Naive thymus-derived CD8-positive, alpha-beta T cell (primary cell): ENCODE measurements at places on chromosomes 3 and 15.

DNA sequence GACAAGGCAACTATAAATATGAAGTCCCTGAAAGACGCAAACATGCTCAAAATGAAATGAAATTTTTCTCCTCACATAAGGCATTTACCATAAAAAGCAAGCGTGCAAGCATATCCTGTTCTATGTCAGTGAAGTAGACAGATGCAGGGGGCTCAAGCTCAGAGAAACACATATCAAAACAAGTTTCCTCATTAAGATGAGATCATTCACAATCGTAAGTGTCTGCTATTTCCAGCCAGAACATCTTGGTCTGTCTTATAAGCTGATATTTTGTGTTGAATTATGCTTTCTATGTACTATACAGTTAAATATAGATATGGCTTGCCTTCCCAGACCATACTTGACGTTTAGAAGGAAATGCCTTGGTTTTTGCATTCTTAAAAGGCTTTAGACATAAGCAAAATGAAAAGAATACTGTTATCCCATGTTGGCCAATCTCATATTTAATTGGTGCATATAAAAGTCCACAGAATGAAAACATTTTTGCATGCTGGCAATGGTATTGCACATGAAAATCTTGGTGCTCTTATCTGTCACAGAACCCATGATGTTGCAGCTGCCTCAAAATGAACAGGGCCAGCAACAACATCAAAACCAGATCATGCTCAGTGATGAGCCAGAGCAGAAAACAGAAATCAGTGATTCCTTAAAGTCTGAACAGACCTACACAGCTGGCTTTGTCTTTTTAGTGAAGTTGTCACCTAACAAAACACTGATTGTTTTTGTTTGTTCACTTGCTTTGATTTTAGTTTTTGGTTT is 65.4 kb downstream of the SIDT1 start:
- no peak for DNase-seq

DNA sequence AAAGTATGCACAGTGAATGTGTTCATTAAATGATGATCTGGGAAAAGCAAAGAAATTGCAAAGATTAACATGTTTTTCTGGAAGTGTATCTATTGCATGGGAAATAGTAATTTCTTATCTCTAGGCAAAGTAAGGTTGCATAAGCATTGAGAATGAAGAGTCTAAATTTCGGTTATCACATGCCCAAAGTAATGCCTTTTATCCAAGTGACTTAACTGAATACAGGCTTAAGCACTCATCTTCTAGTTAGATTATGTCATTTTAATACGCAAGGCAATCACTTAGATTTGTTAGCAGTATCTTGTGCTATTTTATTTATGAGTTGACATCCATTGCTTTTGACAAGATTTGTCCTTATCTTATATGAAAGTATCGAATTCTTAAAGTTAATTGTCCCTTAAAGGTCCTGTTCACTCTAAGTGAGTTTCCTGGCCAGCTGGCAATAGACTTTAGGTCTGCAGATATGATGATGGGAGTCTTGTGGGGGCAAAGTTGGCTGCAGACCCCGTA is 100.5 kb downstream of the NAALADL2 start:
- no peak for DNase-seq

GRCh38 chr15:78052545-78052944 is 25.0 kb downstream of the TBC1D2B start:
- no peak for DNase-seq

DNA sequence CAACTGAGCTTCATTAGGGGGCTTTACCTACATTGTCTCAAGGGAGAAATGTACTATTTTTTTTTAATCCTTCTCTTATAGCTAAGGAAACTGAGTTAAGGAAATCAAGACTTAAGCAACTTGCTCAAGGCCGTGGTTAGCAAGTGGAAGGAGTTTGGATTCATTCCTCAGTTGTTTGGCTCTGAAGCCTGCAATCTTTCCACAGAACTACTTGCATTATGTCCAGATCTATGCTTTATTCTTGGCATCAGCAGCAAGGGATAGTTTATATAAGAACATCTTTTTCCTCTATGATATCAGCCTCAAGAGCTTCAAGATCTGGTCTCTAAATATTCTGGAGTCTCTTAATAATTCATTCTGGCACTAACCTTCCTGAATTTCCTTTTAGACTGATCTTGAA is 182.4 kb downstream of the SV2B start:
- DNase-seq: no peak

GRCh38 chr15:60854858-60855564 is 374.1 kb downstream of the RORA start:
- DNase-seq: no peak

DNA sequence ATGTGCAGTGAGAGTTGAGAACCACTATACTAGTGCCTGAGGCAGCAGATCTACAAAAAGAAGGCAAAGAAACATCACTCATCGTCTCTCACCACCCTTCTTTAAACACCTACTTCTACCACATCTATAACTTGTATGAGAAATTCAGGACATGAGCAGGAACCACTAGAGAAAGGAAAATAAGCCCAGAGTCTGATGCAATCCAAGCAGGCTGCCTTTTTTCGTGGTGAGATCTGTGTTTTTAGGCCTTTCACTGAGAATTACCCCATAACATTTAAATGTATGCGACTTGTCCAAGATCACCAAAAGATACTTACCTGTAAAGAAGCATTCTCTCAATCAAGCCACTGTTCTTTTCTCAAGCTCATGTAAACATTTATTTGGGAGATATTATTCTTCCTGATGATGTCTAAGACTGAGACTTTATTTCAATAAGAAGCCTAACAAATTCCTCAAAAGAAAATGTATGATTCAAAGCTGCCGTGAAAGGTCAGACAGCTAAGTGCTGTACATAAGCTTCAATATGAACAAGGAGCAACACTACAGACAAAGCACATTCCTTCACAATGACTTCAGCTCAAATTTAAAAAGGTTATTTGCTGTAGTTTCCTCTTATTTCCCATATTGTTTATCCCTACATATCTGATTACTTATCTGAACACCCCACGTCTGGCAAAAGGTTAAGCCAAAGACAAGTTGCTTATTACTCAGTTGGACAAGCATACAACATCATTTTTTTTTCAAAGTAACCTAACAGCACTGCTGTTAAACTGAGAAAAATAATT is 16.5 kb downstream of the SPICE1 start:
- DNase-seq: no peak

DNA sequence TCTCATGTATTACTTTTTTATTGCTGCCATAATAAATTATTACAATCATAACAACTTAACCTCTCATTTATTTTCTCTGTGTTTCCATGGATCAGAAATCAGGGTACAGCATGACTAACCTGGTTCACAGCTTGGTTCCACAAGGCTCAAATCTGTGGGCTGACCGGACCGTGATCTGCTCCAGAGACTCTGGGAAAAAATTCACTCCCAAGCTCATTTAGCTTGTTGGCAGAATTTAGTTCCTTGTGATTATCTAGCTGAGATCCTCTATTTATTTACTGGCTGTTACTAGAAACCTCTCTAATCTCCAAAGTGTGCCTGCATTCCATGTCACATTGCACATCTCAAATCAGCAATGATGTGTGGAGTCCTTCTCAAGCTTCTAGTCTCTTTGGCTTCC is 386.6 kb downstream of the DIPK2A start:
- no peak for DNase-seq

DNA sequence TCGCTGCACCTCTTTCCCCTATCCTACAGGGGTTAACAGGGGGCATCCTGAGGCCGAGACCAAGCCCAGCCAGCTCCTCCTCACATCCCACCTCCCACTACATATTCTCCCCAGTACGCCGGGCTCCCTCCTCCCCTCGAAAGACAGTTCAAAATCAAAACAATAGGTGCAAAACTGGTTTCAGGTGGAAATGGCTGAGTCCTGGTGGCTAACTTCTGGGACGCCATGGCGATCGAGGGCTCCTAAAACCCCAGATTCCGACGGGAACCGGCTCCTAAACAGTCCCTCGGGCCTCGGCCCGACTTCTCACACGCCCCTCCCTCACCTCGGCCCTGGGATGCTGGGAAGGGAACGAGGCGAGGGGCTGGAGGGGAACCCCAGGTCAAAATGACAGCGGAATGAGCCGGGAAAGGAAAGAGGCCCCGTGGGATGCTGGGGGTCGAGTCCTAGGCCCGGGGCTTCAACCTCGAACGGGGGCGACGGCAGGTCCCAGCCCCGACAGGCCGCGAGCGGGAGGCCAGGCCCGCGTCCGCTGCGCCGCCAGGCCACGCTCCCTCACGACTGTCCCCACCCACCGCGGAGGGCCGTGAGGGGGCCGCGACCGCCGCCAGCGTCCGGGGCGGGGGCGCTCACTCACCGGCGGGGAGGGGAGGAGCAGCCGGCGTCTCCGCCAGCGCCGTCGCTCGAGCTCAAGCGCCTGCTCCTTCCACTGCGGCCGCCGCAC is 492 bp downstream of the TMCC1 start:
- peak; percentile 70 for DNase-seq

DNA sequence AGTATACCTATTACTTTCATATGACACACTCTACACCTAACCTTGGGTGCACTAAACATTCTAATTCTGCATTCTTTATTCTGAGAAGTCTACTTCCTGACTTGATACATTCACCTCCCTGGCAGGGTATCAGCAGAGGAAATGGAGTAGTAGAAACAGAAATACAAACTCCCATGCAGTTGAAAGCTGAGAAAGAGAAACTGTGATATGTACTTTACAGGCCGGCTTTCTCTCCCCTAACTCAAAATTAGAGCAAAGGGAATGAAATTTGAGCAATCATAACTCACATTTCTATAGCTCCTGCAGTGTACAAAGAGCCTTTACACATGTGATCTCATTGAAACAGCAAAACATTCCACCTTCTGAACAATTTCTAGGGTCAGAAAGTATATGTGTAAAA is 135.5 kb upstream of the COL8A1 start:
- DNase-seq: no peak

- no peak for DNase-seq
Measured at GRCh38 chr15:35427091-35427490, 118.9 kb downstream of the DPH6 start.

DNA sequence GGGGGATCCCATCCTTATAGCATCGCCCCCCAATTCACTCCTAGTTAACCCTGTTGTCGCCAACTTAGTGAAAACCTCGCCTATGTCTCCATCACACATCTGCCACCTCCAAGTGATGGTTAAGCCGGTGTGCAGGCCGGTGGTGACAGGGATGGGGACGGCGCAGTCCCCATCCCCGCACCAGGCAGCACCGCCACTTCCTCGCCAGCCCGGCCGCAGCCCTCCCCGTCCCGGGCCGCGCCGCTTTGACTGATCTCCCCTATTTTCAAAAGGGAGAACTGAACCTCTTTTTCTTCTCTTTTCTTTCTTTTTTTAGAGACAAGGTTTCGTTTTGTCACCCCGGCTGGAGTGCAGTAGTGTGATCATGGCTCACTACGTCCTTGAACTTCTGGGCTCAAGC is 11.3 kb upstream of the MOBP start:
- DNase-seq: no peak

DNA sequence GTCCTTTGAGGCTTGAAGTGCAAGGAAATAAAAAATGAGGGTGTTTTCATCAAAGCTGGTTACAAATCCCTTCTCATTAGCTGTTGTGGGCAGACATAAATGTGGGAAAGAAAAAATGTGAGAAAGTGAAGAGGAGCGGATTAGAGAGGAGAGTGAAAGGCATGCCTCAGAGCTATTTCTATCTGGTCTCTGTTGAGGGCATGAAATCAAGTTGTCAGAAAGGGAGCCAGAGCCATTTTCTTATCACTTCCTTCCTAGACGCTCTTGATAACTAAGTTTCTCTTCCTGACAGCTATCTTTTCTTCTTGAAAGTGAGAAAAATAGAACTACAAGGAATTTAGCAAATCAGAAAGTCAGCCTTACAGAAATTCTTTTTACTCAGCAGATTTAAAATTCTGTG is 20.8 kb upstream of the CAPN3 start:
- no peak for DNase-seq

DNA sequence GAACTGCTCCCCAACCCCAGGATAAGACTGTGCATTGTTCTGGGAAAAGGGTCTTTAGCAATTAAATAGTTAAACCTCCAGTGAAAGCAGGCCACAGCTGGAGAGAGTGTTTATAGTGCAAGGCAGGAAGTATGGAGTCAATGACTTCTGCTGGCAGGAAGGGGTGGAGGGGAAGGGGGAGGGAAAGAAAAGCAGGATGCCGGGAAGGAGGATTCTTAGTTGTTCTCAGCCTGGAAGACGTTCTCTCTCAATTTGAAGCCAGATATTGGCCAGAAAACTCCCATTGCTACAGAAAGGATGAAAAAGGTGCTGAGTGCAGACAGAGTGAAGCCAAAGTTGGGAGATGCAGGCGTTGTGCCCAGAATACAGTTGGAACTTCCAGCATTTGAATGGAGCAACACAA is 35.7 kb upstream of the ACTL6A start:
- no peak for DNase-seq

- DNase-seq: no peak
Measured at GRCh38 chr15:25060472-25060803, 105.7 kb downstream of the SNRPN start.
